ENCODE measurements at places on chromosomes 2 and 18.
A peak's percentile ranks its signal among the peaks of the same experiment; 100 is the strongest.

GRCh38 chr2:11962707-11963328 is 216.4 kb downstream of the LPIN1 start:
- peak; percentile 62 for DNase-seq

GRCh38 chr18:24983566-24984139 is 368.3 kb downstream of the ZNF521 start:
- no peak for DNase-seq

- DNase-seq = no peak
These were observed 3.9 kb upstream of the C2orf69 start for GRCh38 chr2:199907008-199907714.

- no peak for DNase-seq
These were observed 283.9 kb upstream of the CRIM1 start for GRCh38 chr2:36071698-36072097.

- DNase-seq = no peak
These were observed 217.2 kb downstream of the TMEM163 start for GRCh38 chr2:134501476-134502091.

- DNase-seq = no peak
These were observed 351.8 kb upstream of the TMEFF2 start for GRCh38 chr2:192546565-192546964.

GRCh38 chr18:9608728-9609127 is 5.6 kb downstream of the PPP4R1 start:
- no peak for DNase-seq

DNA sequence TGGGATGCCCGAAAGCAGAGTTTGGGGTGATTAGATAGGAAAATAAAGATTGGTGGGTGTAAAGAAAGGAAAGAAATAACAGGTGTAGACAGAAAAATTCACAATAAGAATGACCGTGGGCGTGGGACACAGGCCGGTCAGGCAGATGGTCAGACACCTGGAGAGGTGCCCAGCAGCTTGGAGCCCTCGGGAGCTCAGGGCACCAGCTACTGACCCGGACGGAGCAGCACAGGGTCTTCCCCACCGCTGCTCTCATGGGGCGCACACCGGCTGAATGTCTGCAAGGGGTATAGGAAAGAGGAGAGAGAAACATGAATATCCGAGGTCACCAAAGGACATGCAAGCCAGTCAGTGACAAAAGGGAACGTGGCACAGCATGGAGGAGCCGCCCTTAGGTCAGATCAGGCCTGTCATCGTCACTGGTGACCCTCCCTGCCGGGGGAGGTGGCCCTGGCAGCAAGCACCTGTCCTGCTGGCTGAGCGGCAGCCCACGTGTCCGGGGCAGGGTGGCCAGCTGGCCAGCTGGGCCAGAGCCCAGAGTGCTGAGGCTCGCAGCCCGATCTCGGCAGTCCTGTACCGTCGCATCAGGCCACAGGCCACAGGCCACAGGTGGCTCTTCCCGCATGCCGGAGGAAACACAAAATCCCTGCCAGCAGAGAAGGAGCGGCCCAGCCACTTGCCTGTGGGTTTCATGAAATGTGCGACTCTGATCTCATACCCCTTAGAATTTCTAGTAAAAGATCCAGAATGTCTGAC is 112.0 kb upstream of the NDUFV2 start:
- no peak for DNase-seq

- DNase-seq = no peak
These were observed 271.6 kb upstream of the MGAT5 start for GRCh38 chr2:133982256-133982655.

DNA sequence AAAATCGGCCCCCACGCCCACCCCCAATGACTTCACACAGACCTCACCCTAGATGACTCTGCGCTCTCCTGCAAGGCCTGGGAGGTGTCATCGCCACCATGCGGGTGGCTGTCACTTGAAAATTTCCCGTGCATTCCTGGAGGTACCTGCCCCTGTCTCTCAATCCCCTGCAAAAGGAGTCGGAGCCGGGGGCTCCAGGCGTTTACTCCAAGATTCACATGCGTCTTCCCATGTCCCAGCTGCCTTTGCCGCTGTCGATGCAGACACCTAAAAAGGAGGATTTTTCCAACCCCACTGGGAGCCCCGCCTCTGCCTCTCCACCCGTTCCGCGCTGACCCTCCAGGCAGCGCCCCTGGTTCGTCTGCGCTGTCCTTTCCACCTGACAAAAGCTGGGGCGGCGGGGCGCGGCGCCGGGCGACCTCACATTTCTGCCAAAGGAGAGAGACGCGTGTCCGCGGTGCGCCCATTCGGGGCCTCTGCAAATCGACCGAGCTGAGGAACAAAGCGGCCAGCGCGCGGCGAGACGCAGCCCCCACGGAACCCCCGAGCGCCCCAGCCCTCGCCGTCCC is 667 bp downstream of the REEP1 start:
- DNase-seq = no peak

DNA sequence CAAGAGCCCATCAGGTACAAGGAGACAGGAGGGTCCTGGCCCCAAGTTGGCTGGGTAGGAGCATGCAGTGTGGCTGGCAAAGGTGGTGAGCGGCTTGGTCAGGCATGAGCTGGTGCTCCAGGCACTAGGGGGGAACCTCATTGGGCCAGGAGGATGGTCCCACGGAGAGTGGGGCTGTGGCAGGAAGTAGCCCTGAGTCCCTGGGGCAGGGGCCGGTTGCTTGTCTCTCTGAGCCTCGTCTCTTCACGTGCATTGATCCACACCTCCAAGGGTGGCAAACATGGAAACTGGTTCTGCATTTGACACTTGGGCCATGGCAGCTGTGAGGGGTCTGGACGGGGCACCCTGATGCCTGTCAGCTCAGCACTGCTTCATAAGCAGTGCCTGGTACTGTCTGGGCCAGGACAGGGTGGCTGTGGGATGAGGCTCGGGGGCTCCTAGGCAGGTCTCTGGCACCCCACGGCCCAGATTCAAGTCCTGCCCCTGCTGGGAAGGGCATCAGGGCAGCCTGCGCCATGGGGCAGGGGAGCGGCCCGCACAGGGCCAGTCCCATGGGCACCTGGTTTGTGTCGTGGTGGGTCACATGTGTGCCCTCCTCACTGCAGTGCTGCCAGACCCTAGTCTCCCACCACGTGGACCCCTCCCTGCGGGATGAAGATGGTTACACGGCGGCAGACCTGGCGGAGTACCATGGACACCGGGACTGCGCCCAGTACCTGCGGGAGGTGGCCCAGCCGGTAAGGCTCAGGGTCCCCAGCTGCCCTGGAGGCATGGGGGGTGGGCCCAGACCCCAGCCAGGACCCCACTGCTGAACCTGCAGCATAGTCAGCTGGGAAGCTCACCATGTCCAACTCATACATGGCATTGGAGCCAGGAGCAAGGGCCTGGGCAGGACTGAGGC is 16.4 kb downstream of the ESPNL start:
- no peak for DNase-seq

GRCh38 chr2:152042636-152043615 is 55.9 kb downstream of the CACNB4 start:
- no peak for DNase-seq

DNA sequence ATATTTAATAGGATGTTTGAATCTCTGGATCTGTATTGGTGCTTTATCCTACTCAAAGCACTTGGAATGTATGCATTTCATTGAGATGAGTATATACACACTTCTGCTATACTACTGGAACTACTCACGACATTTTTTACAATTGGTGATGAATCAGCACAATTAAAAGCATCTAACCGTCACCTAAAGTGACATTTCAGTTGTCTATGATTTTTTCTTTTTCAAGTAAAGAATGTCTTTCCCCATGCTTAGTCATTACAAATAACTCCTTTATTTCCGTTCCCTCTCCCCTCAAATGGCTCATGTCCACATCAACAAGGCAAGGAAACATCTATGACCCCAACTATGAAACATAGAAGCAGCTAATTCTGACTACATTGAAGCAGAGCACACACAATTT is 77.3 kb downstream of the CLIP4 start:
- no peak for DNase-seq

DNA sequence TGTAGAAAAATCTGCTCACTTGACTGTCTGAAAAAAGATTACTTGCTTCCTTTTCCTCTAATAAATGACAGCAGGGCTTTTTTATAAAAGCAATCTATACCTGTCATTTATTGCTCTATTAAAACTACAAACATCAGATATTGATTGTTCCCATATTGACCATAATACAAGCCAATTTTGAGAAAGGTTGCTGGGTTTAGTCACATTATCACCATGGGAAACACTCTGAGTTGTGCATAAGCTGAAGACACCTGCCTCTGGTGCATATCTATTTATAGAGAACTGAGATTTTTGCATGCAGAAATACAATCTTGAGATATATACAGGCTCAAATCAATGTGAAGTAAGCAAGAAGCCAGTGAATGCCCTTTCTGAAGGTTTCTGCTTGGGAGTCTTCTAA is 853.9 kb downstream of the DCC start:
- DNase-seq = no peak

- DNase-seq = no peak
These were observed 2.2 kb upstream of the ATOH8 start for GRCh38 chr2:85751627-85752026.

- no peak for DNase-seq
These were observed 1.9 kb upstream of the NABP1 start for GRCh38 chr2:191675807-191676721.

GRCh38 chr2:119158563-119159347 is at the start of gene C1QL2:
Gene C1QL2 (minus strand): TSS chr2:119158751. CDS start chr2:119158269, 482 bp downstream.
- no peak for DNase-seq

GRCh38 chr2:224268441-224268840 is 133.5 kb downstream of the FAM124B start:
- peak; percentile 76 for DNase-seq

DNA sequence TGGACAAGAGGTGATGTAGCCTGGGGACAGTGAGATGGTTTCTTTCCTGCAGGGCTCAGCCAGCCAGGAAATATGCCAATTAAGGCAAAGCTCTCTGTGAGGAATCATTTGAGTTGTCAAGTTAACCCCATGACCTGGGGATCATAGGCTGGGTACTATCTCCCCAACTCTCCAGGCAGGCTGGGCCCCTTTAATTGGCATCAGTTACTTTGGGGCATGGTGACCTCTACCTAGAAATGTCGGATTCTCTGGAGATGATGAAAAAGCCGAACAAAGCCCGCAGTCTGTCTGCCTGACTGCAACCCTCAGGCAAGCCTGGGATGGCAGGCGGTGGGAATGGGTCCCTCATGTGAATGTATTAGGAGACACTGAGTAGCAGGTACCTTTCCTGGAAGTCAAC is 193.5 kb upstream of the SMAD2 start:
- DNase-seq = no peak

- DNase-seq = no peak
These were observed 1.3 kb upstream of the RAX start for GRCh38 chr18:59274533-59274928.

DNA sequence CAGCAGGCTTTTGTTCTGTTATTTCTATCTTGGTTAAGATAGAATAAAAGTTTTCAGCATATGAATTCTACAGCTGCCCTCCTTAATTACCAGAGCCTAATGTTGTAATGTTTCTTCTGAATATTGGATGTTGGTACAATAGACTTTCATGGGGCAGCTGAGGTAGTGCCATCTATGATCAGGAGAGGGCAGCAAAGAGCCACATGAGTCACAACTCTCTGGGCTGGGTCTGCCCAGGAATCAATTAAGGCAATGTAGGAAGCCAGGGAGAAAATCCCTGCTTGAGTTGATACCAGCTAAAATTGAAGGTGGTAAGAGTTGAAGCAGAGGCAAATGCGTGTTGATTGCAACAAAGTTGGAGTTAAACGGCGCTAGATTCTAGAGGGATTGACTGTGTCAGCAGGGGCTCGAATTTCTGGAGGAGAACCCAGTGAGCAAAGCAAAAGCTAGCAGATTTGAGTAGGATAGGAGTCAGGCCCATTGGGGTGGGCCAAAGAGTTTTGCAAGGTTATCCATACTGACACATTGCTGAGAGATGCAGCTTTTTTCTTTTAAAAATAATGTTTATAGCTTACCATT is 10.6 kb upstream of the MC5R start:
- DNase-seq = no peak

DNA sequence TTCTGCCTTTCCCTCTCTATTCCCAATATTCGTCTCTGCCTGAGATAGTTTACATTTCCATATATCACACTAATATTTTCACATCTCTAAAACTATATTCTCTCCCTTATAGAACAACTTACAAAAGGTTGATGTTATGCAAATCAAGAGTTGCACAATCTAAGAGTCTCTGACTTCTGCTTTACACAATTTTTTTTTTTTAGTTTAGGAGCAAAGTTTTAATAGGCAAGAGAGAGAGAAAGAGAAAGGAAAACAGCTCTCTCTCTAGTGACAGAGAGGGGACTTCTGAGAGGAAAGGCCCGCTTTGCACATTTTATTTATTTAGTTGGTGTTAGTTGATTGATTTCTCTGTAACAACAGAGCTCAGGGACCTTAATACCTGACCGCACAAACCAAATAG is 380.2 kb downstream of the TXNL1 start:
- no peak for DNase-seq

DNA sequence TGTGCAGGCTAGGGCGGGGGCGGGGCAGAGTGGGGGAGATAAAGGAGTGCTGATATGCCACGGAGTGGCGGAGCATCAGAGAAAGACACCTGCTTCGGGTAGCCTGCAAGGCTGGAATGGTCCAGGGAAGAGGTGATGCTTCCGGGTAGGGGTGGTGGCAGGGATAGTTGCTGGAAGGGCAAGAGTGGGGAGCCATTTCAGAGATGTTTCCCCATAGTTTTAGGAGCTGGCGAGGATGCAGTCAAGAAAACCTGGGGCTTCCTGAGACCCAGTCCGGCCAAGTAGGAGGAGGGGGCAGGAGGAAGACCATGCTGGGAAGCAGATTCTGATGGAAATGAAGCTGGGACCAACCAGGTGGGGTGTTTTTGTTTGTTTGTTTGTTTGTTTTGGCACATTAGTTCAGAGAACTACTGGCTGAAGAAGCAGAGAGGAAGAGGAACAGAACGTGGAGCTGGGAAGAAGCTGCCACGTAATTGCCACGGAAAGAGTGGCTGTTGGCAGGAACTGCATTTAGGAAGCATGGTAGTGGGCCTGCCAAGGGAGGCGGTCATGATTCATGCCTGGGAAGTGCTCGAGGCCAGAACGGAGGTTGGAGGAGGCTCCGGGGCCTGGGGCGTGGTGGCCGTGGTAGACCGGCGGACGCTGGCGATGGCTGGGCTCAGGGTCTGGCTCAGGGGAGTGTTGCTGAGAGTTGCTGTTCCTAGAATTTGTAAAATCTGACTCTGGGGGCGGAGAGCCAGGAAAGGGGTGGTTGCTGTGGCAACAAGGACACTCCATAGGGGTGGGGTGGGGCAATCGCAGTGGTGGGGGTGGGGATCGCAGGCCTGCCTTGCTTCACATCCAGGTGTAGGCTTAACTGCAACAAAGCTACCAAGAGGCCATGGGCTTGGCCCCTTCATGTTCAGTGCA is 8.6 kb upstream of the INPP5D start:
- no peak for DNase-seq

GRCh38 chr2:226489775-226490541 is 309.7 kb downstream of the IRS1 start:
- no peak for DNase-seq

- no peak for DNase-seq
These were observed 670 bp upstream of the INPP5D start for GRCh38 chr2:233059547-233059796.

All from urinary bladder (tissue), 4 donors.